ENCODE measurements at places on chromosomes 5 and 9. TPM values are rescaled to one million over a fixed set of nuclear protein-coding genes. Genes with fewer than 3 reads are reported as not detected.

HK3 gene
- total RNA-seq, result not detected

IFNA13 gene
- not detected for total RNA-seq

CAMK4 gene
- 5.2 TPM for total RNA-seq

GFI1B gene
- not detected for total RNA-seq

ADAMTSL2 gene
- not detected for total RNA-seq

CDH6 gene
- total RNA-seq, result 0.29 TPM

GABRA6 gene
- not detected for total RNA-seq

IFNK gene
- not detected for total RNA-seq

ZNF354B gene
- 5.8 TPM for total RNA-seq

SPATA31E1 gene
- under 0.01 TPM for total RNA-seq

IFNA2 gene
- total RNA-seq, result not detected

PCDHA4 gene
- total RNA-seq, result not detected

PLCXD3 gene
- 5.7 TPM for total RNA-seq

SLC46A2 gene
- not detected for total RNA-seq

FLT4 gene
- total RNA-seq, result not detected

NRG2 gene
- not detected for total RNA-seq

PRSS3 gene
- total RNA-seq, result 50.3 TPM

KIF12 gene
- not detected for total RNA-seq

TMEM215 gene
- not detected for total RNA-seq

PCDHGA12 gene
- 15.6 TPM for total RNA-seq

AIF1L gene
- total RNA-seq, result not detected

ISL1 gene
- total RNA-seq, result not detected

DENND4C gene
- 40.2 TPM for total RNA-seq

ACTBL2 gene
- total RNA-seq, result 3.2 TPM

SPATA31C1 gene
- not detected for total RNA-seq

NMUR2 gene
- total RNA-seq, result not detected

MEIKIN gene
- total RNA-seq, result not detected

PCDHGA3 gene
- total RNA-seq, result not detected

CBY3 gene
- total RNA-seq, result not detected

OLFM1 gene
- total RNA-seq, result 0.29 TPM

ATOX1 gene
- 138 TPM for total RNA-seq

FOXD1 gene
- 0.53 TPM for total RNA-seq

NR2F1 gene
- 92.0 TPM for total RNA-seq

ZDHHC11 gene
- under 0.01 TPM for total RNA-seq

P4HA2 gene
- 206 TPM for total RNA-seq

SPATA31D1 gene
- total RNA-seq, result not detected

PTGER4 gene
- 25.5 TPM for total RNA-seq

DRD1 gene
- not detected for total RNA-seq

LPAR1 gene
- total RNA-seq, result 103 TPM

BTNL8 gene
- total RNA-seq, result not detected

RUSC2 gene
- total RNA-seq, result 26.2 TPM

PCDHA2 gene
- not detected for total RNA-seq

CA9 gene
- 1.1 TPM for total RNA-seq

CYSRT1 gene
- total RNA-seq, result 2.3 TPM

NUP155 gene
- total RNA-seq, result 23.6 TPM

RNF208 gene
- not detected for total RNA-seq

C9orf50 gene
- total RNA-seq, result not detected

FOCAD gene
- 62.9 TPM for total RNA-seq

POU5F2 gene
- total RNA-seq, result not detected

SPINK4 gene
- total RNA-seq, result not detected

GRIN3A gene
- total RNA-seq, result not detected

GPR150 gene
- total RNA-seq, result 0.18 TPM

GPSM1 gene
- total RNA-seq, result 69.5 TPM

Data from myometrial cell (primary cell).